ENCODE measurements at places on chromosomes 1 and 21.

DNA sequence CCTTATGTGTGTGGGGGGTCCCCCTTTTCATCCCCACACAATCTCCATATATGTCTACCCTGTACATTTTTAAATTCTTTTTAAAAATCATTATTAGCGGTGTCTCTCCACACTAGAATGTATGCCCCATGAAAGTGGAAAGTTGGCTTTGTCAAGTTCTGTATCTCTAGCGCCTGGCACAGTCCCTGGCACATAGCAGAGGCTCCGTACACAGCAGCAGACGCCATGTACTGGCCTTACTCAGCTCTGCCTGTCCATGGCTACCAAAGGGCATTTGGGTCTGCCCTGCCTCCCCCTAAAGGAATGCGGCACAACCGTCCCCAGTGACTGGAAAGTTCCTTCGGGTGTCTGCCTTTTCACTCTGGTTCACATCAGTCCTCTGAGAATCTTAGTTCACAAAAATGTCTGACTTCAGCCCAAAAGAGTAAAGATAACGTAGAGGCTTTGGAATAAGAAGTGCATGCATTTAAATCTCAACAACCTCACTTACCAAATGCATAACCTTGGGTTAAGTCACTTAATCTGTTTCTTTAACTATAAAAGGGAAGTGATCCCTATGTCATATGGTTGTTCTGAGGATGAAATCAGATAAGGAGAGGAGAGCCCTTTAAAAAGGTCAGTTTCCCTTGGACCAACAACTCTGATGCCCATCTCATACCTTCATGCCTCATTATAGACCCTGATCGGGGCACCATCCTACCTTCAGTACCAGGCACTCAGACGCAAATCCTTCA is 61.1 kb downstream of the CD46 start:
- DNase-seq = no peak

- no peak for DNase-seq
Observed at GRCh38 chr1:225517697-225518096, 89.9 kb upstream of the LBR start.

- DNase-seq = no peak
Observed at GRCh38 chr1:48294656-48295055, 72.1 kb downstream of the SLC5A9 start.

GRCh38 chr1:179021873-179022272 is 3.8 kb upstream of the FAM20B start:
- no peak for DNase-seq

GRCh38 chr1:22259551-22260282 is 116.8 kb upstream of the WNT4 start:
- peak; percentile 33 for DNase-seq

DNA sequence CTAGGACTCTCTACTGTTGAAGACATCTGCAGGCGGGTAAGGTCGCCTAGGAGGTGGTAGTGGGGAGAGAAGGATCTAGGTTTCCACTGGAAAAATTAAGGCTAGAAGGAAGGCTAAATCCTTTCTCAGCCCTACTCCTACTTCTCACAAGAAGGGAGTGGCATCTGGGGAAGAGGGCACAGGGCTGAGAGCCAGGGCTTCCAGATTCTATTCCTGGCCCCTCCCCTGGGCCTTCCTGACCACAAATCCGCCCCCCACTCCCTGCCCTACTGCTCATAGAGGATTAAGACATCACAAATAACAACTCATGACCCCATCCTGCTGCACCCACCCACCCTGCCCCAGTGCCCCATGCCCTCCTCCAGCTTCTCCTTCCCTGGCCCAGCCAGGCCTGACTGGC is 2.5 kb downstream of the PHLDA3 start:
- DNase-seq = no peak

- DNase-seq = no peak
Observed at GRCh38 chr1:78665809-78666208, 16.2 kb downstream of the IFI44 start.
